ENCODE measurements at places on chromosomes 4 and X. TPM values are rescaled to one million over a fixed set of nuclear protein-coding genes. Genes with fewer than 3 reads are reported as not detected.

The PCDH19 gene
- total RNA-seq = 6.9 TPM

- DNase-seq = no peak
Observed at GRCh38 chr4:22897520-22898108, 204.9 kb downstream of the GBA3 start.

GRCh38 chr4:22676063-22676462 lies 16.7 kb upstream of the GBA3 start:
- no peak for DNase-seq

GRCh38 chrX:139518475-139518874 lies 12.1 kb upstream of the F9 start:
- DNase-seq = no peak

The IBSP gene
- not detected for total RNA-seq

DNA sequence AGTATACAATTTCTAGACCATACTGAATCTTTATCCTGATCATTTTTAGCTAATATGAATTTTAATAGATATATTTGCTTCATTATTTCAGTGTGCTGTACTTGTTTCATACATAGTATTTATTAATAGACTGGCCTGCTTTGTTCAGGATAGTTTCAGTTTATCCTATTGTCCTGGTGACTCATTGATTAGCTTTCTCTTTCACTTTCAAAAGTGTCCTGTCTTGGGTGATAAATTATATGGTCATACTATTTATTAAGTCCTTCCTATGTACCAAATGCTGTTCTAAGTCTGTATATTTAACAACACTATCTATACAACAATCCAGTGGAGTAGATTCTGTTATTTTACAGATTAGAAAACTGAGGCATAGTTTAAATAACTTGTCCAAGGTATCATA lies 153.8 kb upstream of the RAPGEF2 start:
- no peak for DNase-seq

GRCh38 chr4:10020871-10021652 lies at the start of gene SLC2A9:
Gene SLC2A9 (minus strand): TSS chr4:10021497. CDS start chr4:10021429, 68 bp downstream.
- no peak for DNase-seq

GRCh38 chrX:149757206-149758067 lies 16.4 kb upstream of the HSFX1 start:
- no peak for DNase-seq

The SSX1 gene
- not detected for total RNA-seq

All from urinary bladder (tissue), 4 donors.